ENCODE measurements at places on chromosomes 2 and 18.

DNA sequence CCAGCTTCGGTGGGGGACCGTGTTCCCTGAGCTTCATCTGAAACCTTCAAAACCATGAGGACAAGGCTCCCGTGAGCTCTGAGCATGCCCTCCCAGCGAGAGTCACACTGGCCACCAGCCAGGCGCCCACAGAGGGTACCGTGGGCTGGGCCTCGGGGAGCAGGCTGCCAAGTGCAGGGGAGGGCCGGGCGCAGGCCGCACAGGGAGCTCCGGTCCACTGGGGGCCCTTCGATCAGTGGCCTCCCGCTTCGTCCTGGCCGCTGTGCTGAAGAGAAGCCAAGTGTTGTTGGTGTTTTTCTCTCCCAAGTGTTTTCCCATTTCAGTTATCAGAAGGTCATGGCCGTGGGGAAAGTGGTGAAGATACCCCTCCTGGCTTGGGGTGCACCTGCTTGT, 144.4 kb downstream of the PTGR3 start:
- no peak for DNase-seq

DNA sequence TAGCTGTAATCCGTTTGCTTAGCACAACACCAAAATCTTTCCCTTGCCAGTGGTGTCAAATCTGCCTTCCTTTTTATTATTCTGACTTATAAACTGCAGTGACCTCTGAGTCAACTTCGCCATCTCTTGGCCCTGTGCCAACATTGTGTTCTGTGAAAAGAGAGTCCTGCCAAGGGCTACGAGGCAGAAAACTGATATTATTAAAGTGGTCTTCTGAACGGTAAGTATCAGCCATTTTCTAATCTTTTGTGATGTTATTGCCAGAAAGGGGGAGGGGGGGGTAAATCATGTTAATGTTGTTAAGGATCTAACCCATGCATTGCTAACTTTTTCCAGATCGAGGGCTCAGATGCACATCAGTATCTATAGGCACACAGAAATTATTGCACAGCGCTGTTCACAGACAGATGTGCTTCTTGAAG, 121.5 kb upstream of the LTBP1 start:
- DNase-seq, result peak; percentile 47

DNA sequence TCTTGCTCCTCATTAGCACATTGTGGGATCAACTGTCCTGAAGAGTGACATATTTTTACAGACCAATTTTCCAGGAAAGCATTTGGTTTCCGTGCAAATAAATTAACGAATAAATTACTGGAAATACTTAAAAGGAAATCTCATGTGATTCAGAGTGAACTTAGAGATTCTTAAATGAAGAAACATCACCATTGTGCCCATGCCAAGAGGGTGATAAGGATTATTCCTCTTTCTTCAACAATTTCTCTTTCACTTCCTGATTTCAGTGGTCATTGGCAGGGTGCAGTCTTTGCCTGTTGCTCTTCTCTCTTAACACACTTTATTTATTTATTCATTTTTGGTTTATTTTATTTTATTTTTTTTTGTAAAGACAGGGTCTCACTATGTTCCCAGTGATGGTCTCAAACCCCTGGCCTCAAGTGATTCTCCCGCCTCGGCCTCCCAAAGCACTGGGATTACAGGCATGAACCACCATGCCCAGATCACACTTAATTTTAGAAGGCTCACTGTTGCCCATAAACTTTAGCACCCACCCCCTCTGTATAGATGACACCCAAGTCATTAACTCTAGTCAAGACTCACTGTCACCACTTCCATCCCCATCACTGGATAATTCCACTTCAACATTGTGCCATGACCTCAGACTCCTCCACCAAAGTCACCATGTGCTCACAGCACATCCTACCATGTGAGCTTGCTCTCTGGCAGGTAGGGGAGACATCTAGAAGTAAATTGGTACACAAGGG, 92.6 kb upstream of the CERS6 start:
- no peak for DNase-seq

- no peak for DNase-seq
Observed at GRCh38 chr2:205235434-205235833, 446.9 kb upstream of the NRP2 start.

GRCh38 chr2:23640711-23641110, 255.7 kb downstream of the KLHL29 start:
- no peak for DNase-seq

DNA sequence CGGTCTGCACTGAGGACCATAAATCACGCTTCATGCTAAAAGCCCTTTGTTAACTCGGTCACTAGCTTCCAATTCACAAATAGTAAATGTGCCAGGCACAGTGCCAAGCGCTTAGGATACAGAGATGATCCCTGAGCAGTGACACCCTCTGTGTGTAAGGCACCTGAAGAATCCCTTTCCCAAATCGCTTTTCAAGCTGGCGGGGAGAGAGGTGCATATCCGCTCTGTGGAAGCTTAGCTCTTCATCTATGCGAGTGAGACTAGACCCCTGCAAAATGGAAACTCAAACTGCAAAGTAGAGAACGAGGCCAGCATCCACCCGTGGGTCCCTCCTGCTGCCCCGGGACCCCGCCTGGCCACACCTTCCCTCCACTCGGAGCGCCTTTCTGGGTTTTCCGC, 2.4 kb downstream of the PIEZO2 start:
- no peak for DNase-seq

All from hematopoietic multipotent progenitor cell treated with erythropoietin and hydrocortisone succinate and interleukin-3 and kit ligand, for 8 days (in vitro differentiated cells).